ENCODE measurements at places on chromosomes 2 and 18. TPM values are rescaled to one million over a fixed set of nuclear protein-coding genes. Genes with fewer than 3 reads are reported as not detected.
A peak's percentile ranks its signal among the peaks of the same experiment; 100 is the strongest.

The DSG4 gene
- polyA plus RNA-seq: not detected

GRCh38 chr18:49768051-49768391, 45.3 kb downstream of the ACAA2 start:
- peak; percentile 7 for DNase-seq

DNA sequence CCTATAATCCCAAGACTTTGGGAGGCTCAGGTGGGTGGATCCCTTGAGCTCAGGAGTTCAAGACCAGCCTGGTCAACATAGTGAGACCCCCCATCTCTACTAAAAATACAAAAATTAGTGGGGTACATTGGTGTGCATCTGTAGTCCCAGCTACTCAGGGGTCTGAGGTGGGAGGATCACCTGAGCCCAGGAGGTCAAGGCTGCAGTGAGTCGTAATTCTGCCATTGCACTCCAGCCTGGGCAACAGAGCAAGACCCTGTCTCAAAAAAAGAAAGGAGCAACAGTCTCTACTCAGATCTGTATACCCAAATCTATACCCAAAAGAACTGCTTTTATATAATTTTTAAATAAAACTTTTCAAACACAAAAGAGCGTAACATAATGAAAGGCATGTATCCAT, 5.5 kb upstream of the HSBP1L1 start:
- DNase-seq: no peak

- no peak for DNase-seq
Observed at GRCh38 chr2:10016001-10016801, 27.1 kb upstream of the KLF11 start.

DNA sequence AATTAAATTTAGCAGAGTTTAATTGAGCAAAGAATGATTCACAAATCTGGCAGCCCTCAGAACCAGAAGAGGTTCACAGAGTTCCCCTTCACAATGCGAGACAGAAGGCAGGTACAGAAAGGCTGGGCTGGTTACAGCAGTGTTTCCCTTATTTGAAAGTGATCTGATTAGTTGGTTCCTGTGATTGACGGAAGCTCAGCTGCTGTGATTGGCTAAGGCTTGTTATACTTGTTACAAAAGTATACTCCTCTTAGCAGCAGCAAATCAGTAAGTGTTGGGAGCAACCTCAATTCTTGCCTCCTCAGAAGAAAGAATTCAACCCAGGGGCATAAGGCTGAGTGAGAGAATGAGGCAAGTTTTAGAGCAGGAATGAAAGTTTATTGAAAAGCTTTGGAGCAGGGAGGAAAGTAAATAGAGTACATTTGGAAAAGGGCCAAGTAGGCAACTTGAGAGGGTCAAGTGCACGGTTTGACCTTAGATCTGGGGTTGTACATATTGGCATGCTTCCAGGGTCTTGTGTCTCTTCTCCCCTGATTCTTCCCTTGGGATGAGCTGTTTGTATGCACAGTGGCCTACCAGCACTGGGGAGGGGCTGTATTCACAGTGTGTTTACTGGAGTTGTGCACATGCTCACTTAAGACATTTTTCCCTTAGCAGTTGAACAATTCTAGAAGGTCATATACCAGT, 431.8 kb upstream of the RAB12 start:
- peak; percentile 35 for DNase-seq

DNA sequence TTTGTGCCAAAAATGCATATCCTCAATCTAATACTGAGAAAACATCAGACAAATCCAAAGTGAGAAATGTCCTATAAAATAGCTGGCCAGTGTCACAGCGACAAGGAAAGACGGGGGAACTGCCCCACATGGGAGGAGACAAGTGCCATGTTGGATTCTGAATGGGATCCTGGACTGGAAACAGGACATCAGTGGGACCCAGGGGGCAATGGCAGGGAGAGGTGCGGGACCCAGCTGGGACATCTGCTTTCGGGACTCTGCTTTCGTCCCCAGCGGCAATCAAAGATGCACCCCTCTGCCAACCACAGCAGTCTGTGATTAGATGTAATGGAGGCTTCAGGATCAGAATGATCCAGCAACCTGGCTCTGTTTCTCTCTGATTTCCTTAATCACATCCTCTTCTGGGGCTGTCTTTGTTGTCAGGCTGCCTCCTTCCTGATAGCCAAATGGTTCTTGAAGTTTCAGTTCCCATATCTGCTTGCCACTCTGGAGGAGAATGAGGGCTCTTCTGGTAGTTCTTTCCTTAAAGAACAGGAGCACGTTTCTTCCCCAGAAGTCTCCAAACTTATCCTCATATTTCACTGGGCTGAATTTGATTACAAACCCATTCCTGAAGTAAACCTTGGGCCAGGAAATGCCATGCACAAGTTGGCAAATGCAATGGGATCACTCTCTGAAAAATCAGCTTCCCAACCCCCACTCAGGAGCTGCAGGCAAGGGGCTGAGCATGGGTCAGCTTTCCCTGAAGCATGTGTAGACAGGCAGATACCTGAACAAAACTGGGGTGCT, 13.6 kb upstream of the PROC start:
- no peak for DNase-seq

GRCh38 chr2:171226461-171226860, 65.8 kb upstream of the TLK1 start:
- DNase-seq: no peak

DNA sequence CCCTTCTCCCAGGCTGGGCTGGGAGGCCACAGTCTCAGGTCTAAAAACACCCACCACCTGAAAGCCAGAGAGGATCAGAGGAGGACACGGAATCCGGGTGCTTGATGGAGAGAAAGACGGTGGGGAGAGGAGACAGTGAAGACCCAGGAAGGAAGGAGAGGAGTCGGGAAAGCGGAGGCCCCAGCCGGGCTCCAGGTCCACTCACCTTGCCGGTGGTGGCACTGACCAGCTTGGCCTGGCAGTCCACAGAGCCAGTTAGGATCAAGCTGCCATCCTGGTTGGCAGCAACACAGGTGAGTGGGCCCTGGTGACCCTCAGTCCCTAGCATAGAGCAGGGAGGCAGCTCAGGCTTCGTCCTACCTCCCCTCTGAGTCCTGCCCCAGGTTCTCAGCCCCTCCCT, 4.3 kb downstream of the AAMP start:
- no peak for DNase-seq

DNA sequence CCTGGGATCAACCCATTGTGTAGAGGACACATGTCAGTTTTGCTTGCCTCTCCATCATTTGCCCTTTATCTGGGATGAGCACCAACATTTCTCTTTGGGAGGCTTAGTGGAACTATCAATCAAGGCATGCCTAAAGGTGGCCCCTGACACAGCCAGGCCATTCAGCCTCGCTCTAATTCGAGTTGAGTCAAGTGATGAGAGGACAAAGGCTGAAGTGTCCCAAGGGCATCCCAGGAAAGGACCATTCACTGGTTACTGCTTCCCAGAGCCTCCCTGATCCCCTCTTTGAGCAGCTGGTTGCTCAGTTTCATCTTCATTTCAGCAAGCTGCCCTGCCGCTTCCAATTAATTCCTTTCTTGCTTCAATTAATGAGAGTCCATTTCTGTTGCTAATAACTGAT, 63.5 kb downstream of the DNER start:
- DNase-seq: no peak

Measured in A549 (cell line).